ENCODE measurements at places on chromosomes 1 and 21.

DNA sequence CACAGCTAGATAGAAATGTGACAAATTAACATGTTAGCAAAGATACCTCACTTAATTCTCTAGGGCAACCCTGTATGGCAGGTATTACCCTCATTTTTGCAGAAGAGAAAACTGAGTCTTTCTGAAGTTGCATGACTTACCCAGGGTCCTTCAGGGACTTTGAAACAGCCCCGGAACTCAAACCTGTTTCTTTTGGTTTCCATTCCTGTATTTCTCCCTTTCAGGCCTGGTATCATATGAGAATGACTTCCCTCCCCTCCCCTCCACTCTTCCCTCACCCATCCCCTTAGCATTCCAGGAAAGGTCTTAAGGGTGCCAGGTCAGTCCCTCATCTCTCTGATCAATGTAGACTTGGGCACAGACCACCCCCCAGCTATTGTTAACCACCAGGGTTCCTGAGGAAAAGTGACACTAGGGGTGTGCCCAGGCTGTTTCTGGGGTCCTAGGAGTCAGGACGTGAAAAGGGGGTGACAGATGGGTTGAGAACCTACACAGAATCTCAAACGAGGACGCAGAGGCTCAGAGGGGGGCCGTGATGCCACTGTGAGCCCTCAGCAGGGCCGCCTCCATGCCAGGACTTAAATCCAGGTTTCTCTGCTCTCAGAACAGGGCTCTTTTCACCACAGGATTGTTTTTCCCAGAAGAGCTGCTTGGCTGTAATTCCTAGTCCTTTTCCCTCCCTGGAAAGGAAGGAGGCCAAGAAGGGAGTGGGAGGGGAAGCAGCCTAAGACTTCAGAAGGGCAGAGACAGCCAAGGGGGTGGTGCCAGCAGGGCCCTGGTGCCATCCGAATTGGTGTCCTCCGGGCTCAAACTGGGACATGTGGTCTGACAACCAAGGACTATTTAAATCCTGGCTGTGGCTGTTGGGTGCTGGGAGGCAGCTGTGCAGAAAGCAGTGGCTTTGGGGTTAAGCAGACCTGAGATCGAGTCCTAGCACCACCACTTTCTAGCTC, 2.1 kb upstream of the WASF2 start:
- DNase-seq: peak; percentile 80

GRCh38 chr1:106121728-106122127, 934.7 kb upstream of the PRMT6 start:
- no peak for DNase-seq

DNA sequence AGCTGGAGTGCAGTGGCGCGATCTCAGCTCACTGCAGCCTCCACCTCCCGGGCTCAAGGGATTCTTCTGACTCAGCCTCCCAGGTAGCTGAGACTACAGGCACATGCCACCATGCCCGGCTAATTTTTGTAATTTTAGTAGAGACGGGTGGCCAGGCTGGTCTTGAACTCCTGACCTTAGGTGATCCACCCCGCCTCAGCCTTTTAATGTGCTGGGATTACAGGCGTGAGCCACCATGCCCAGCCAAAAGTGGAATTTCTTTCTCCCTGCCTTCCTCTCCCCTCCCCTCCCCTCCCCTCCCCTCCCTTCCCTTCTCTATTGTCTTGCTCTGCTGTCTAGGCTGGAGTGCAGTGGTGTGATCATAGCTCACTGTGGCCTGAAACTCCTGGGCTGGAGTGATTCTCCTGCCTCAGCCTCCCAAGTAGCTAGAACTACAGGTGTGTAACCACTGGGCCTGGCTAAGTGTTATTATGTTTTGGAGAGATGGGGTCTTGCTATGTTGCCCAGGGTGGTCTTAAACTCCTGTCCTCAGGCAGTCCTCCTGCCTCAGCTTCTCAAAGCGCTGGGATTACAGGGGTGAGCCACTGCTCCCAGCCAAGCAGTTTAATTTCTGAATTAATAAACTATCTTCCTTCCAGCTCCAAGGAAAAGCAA, 10.0 kb upstream of the MACF1 start:
- DNase-seq: peak; percentile 36

DNA sequence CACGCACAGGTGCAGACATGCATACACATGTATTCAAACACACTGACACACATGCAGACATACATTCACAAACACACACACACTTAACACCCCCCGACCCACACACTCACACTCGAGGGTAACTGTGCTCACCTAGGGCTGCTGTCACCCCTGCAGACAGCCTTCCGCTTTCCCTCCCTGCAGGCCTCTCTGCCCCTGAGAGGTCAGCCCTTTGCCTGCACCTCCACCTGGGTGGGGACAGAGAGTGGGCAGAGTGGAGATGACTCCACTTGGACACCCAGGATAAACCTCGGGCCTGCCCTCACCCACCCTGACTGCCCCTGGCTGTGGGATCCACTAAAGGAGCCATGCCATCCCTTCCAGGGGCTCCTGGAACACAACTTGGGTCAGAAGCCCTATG, 264.3 kb downstream of the PTPRU start:
- DNase-seq: no peak

GRCh38 chr1:29849038-29849750, 612.9 kb downstream of the PTPRU start:
- DNase-seq: peak; percentile 8

DNA sequence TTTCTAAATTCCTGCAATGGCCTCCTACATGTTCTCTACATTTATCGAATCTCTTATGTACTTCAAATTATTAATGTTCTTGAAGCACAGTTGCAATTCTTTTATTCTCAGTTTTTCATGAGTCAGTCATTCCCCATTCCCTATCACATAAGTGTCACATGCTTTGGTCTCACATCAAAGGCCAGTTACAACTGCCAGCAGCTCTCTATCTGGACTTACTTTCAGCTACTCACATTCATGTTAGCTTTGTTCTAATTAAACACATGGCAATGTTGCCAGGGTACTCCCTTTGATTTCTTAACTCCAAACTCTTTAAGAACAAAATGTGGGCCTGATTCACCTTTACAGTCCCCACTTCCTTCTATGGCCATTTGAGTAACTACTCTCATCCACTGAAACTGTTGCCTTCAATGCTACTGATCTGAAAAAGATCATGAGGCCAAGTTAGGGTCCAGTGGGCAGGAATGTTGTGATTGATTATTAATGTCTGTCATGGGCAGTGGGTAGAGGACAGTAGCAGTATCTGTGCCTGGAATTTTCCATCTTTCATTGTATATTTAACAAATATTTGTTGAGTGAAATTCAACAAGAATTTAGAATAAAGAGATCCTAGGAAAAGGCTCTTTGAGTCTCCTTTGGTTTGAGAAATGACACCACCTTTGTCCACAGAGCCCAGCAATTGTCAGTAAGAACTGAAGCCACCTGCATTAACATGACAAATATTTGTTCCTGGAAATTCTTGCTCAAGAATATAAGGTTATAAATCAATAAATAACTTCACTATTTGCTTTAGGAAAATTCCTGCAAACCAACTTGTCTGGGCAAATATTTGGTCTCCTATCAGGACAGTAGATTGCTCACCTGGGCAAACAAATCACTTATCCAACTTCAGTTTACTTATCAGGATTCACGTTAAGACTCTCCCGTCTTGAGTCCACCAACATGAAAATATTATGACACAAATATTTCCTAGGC, 153.6 kb upstream of the SAMSN1 start:
- DNase-seq: no peak

- no peak for DNase-seq
Observed at GRCh38 chr21:15651172-15651571, 78.6 kb upstream of the USP25 start.

DNA sequence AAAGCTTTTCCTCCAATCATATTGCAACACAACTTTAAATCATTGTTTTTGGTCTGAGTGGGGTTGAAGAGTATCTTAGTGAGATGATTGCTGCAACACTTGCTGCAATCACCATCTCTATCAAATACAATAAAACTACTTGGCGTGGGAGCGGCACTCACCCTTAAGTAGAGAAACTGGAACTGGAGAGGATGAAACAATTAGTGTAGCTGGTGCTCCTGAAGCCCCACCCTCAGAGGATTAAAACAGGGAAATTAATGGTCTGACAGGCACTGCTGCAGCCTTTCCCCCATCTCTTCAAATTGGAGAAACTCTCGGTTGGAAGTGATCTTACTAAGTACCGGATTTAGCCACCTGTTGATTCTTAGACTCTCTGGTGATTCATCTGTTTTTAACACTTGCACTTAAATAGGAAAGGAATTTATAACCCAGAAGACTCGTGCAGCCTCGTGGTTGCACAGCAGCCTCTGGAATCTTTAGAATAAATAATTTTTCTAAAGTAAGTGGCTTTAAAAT, 80.5 kb upstream of the KIF26B start:
- no peak for DNase-seq

GRCh38 chr21:36507397-36508018, 27.6 kb upstream of the CLDN14 start:
- DNase-seq: no peak

DNA sequence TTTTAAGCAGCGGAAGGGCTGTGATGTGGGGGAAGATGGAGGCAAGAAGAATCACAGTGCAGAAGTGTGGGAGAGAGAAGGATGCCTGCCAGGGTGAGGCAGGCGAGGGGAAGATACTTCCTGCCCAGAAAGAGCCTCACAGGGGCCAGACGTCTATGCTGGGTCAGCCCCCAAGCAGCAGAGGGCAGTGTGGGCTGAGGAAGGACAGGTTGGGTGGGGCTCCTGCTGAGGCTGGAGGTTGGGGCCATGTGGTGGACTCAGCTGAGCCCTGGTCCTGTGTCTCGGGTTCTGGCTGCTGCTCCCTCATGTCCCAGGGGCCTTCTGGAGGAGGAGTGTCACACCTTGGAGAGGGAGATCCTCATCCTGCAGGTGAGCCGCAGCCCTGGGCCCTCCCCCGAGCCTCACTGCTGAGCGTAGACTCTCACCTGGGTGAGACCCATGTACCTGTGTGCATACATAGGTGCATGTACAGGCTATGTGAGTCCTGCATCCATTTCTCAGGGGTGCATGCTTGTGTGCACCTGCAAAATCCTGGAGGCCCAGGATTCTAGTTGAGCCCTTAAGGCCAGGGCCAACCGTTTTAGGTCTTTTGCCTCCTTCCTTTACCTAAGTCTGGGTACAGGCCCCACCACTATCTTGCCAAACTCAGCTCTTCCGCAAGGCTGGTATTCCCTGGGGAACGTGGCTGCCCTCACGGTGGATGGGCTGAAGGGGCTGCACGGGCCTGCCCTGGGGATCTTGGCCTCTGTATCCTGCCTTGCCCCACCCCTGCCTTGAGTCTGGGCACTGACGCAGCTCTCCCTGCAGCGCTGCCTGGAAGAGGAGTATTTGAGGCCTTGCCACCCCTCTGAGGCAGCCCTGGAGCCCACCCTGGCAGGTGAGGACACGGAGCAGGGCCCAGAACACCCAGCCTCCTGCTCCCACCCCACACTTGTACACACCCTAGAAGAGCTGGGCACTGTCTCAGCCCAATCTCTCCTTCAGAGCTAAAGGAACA, 3.7 kb downstream of the CCDC24 start:
- DNase-seq: no peak

- DNase-seq: peak; percentile 78
Observed at GRCh38 chr1:25566730-25567341, 23.4 kb downstream of the LDLRAP1 start.

DNA sequence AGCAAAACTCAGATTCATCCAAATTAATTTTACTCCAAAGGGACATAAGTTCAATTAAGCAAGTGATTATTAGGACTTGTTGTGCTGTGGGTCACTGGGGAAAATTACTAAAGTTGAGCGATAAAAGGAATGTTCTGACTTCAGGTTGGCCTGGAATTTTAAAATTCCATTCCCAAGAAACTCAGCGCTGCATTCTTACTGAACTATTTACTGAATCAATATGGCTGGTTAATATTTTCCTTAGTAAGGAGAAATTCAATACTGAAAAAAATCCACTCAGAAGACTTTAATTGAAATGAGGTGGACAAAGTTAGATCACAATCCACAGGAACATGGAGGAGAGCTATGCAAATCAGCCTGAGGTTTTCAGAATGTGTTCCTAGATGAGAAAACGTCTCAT, 578.9 kb upstream of the NR5A2 start:
- DNase-seq: no peak

- DNase-seq: no peak
Observed at GRCh38 chr1:91303165-91303564, 101.5 kb downstream of the HFM1 start.

GRCh38 chr1:204506969-204507316, 9.3 kb upstream of the MDM4 start:
- DNase-seq: peak; percentile 98

DNA sequence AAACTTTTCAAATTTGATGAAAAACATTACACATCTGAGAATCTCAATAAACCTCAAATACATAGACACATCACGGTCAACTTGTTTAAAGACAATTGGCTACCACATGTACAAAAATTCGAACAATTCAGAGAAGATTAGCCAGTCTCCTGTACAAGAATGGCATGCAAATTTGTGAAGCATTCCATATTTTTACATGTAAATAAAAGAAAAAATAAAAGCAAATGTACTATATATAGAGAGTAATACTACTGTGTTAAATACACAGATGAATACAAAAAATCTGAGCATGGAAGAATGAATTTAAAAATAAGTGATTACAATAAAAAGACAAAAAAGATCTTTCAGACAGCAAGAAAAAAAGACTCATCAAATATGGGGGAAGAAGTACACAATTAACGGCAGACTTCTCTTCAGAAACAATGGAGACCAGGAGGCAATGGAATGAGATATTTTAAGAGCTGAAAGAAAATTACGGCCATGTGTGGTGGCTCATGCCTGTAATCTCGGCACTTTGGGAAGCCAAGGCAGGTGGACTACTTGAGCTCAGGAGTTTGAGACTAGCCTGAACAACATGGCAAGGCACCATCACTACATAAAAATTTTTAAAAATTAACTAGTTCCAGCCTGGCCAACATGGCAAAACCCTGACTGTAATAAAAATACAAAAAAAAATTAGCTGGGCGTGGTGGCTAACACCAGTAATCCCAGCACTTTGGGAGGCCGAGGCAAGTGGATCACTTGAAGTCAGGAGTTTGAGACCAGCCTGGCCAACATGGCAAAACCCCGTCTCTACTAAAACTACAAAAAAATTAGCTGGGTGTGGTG, 23.2 kb downstream of the HAX1 start:
- DNase-seq: no peak

GRCh38 chr1:21901473-21901847, 35.6 kb downstream of the HSPG2 start:
- no peak for DNase-seq

GRCh38 chr1:101247404-101248287, 10.8 kb downstream of the S1PR1 start:
- no peak for DNase-seq

DNA sequence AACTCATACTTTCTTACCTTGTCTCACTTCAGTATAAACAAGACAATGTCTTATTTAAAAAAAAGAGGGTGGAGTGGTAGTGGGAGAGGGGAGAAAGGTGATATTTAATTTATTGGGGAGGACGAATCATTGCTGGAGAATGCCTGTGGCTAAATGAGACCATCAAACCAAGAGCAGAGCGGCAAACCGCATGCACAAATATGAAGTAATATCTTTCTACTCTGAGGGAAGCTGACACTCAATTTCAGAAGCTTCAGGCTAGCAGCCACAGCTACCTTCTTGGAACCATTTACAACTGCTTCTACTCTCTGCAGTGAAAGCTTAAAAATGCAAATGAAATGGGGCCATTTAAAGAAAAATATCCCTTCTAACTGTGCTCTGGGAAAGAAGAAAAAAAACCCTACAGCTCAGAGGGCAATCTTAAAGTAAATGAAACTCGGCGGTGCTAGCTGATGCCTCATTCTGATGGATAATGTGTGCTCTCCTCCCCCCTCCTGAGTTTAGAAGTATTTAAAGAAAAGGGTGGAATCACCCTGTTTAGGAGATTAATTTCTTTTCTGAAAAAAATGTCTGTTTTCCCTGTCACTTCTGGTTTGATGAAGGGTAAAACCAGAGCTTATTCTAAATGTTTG, 178.2 kb upstream of the CAMK1G start:
- DNase-seq: no peak
